Suppressor macrophage treated with lipopolysaccharide for 1 hour (primary cell): ENCODE measurements at places on chromosomes 6 and 20.
A peak's percentile ranks its signal among the peaks of the same experiment; 100 is the strongest.

- DNase-seq: peak; percentile 66
These were observed 15.2 kb downstream of the DSE start for GRCh38 chr6:116385921-116386320.

GRCh38 chr6:90068703-90069523 lies 174.6 kb downstream of the GJA10 start:
- DNase-seq: no peak

DNA sequence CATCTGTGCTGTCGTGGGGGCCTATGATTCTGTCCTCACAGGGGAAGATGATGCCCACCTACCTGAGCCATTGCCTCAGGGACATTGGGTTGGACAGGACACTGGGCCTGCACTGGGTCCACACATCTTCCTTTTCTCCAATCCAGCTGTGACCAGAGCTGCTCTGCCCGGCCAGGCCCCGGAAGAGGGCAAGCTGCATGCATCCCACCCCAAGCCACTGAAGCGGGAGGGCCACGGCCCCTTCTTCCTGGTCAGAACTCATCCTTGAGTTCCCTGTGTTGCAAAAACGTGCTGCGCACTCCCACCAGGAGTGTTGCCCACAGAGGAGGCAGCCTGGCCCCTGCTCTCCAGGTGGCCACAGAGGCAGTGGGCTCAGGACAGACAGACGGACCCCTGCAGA lies 38.2 kb downstream of the SPDEF start:
- DNase-seq: no peak

- peak; percentile 37 for DNase-seq
These were observed 32.5 kb downstream of the MGME1 start for GRCh38 chr20:18001131-18001921.

- DNase-seq: no peak
These were observed 1.8 kb upstream of the ZNF184 start for GRCh38 chr6:27474672-27475071.

DNA sequence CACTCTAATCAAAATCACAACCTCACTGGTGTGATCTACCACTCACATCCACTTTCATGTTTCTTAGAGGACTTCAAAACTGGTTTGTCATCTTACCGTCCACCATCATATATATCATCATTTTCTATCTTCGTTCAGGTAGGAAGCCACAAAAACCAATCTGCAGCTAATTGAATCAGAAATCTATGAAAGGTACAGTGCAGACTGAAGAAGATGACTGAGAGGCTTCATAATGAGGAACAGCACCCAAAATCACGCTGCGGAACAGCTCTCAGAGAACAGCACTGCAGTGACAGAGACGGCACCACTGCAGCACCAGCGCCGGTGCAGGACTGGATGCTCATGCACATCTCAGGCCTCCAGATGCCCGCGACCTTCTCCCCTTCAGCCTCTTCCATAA lies 13.0 kb downstream of the GMDS start:
- DNase-seq: no peak

- DNase-seq: no peak
These were observed 162.1 kb upstream of the TBX18 start for GRCh38 chr6:84926189-84927155.
